ENCODE measurements at places on chromosomes 12 and 14.

- no peak for DNase-seq
Observed at GRCh38 chr12:44286336-44286735, 450.5 kb downstream of the TMEM117 start.

- no peak for DNase-seq
Observed at GRCh38 chr14:77601846-77602619, 14.4 kb downstream of the SPTLC2 start.

DNA sequence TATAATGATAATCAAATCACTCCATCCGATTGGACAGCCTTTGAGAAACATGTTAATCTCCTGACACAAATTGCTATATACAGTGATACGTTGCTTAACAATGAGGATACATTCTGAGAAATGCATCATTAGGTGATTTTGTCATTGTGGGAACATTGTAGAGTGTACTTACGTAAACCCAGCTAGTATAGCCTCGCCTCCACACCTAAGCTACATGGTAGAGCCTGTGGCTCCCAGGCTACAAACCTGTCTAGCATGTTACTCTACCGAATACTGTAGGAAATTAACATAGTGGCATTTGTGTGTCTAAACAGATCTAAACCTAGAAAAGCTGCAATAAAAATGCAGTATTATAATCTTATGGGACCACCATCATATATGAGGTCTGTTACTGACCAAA is 128.6 kb upstream of the PWP1 start:
- DNase-seq = no peak

DNA sequence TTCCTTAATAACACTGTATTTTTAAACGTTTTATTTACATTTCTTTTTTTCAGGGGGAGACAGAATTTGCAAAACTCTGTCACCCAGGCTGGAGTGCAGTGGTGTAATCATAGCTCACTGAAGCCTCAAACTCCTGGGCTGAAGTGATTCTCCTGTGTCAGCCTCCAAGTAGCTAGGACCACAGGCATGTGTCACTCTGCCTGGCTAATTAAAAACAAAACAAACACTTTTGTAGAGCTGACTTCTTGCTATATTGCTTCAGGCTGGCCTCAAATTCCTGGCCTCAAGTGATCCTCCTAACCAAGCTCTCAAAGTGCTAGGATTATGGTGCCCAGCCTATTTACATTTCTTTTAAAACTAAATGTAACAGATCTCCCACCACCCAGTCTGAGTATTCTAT is 12.7 kb downstream of the CPSF6 start:
- no peak for DNase-seq

GRCh38 chr14:34330846-34331245 is 131.2 kb downstream of the SPTSSA start:
- DNase-seq = no peak

- no peak for DNase-seq
Observed at GRCh38 chr12:42932936-42933335, 343.4 kb upstream of the PRICKLE1 start.

- no peak for DNase-seq
Observed at GRCh38 chr12:34341362-34341733, 319.1 kb downstream of the ALG10 start.

GRCh38 chr12:6604259-6605029 is 2.7 kb downstream of the CHD4 start:
- DNase-seq = no peak

DNA sequence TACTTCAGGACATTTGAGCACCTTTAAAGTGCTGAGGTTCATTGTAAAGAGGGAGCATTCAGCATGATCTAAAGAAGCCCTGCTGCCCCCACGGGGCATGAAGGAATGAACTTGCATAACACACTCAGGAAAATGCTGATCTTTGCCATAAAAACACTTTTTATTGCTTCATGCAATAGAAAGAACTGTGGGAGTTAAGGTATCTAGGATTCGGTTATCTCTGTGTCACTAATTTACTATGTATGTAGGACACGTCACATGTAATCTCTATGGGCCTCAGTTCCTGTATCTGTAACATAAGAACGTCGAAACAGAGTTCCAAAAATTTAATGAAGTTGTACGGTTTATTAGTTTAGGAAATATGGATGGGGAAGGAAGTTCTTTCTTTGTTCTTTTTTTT is 33.0 kb downstream of the BTBD7 start:
- DNase-seq = no peak

- no peak for DNase-seq
Observed at GRCh38 chr14:104181761-104182530, 43.6 kb downstream of the KIF26A start.

DNA sequence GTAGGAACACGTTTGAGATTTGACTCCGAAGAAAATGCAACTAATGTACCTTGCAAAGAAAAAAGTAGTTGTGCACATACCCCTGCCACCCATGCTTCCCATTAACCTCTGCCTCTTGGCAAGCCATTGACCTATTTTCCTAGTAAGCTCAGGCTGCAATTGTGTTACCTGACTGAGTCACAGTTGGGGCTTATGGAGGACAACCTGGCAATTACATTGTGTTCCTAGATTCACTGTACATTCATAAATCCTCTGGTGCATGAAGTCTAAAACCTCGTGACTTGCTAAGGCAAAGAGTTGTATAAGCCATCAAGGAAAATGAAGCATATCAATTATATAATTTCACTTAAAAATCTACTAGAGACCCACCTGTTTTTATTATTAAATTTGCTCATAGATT is 62.0 kb upstream of the DUSP6 start:
- no peak for DNase-seq

DNA sequence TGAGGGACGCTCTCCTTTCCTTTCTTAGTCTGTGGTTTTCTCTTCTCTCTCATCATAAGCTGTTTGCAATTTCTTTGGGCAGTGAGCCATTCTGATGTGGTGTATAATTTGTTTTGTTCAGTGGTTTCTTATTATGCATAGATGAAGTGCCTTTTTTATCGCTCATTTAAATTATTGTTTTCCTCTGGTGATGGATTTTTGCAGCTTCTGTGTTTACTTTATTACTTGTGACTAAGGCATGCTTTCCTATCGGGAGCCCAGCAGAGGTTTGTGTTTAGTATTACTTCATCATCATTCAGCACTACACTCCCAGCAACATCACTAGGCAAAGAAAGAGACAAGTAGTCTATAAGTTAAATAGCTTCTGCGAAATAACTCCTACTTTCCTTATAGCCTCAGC is 586.6 kb upstream of the NOVA1 start:
- no peak for DNase-seq

- no peak for DNase-seq
Observed at GRCh38 chr12:64633940-64634337, 23.6 kb downstream of the RASSF3 start.

DNA sequence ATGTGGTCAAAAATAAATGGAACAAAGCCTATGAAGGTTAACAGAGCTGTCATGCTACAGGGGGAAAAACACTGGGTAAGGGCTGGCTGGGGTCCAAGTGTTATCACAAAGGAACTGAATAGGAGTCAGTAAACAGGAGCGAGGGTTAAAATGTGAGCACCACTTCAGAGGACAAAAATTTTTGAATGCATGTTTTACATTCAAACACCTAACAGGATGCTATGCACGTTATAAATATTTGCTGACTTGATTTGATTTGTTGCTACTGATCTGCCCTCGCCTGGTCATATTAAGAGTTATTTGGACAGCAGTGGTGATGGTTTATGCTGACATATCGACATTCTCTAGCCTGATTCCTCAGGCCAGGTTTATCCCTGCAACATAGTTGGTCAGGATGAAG is 7.4 kb upstream of the KTN1 start:
- DNase-seq = no peak

DNA sequence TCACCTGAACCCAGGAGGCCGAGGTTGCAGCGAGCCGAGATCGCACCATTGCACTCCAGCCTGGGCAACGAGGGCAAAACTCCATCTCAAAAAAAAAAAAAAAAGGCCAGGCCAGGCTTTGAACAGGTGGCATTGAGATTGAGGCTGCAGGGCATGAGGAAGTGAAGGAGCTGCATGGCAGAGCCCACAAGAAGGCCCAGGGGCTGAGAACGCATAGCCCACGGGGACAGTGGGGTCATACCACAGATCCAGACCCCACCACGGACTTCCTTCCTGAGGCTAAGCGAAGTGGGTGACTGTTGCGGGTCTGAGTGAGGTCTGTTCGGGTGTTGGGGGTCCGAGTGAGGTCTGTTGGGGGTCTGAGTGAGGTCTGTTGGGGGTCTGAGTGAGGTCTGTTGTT is 7.8 kb downstream of the JAG2 start:
- no peak for DNase-seq

DNA sequence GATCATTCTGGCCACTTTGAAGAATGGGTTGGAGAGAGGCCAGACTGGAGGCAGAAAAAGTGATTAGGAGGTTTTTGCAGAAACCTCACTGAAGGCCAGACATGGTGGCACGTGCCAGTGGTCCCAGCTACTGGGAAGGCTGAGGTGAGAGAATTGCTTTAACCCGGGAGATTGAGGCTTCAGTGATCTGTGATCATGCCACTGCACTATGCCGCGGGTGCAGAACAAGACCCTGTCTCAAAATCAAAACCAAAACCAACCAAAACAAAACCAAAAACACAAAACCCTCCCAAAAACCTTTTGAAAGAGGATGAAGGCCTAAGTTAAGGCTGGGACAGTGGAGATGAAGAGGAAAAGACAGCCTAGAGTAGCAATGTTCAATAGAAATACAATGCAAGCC is 15.2 kb upstream of the CFAP54 start:
- no peak for DNase-seq

GRCh38 chr14:91946622-91947474 is 646 bp downstream of the FBLN5 start:
- DNase-seq = no peak

- no peak for DNase-seq
Observed at GRCh38 chr12:122350141-122350848, 72.2 kb downstream of the CLIP1 start.

DNA sequence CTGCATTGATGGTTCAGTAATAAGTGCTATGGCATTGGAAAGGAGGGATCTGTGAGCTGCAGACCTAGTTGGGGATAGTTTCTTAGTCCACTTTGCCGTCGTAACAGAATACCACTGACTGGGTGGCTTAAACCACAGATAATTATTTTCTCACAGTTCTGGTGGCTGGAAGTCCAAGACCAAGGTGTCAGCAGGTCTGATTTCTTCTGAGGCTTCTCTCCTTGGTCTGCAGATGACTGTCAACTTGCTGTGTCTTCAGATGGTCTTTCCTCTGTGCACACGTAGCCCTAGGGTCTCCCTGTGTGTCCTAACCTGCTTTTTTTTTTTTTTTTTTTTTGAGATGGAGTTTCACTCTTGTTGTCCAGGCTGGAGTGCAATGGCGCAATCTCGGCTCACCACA is 126.1 kb downstream of the MYRFL start:
- no peak for DNase-seq

- no peak for DNase-seq
Observed at GRCh38 chr12:26044007-26044394, 80.8 kb downstream of the BHLHE41 start.

DNA sequence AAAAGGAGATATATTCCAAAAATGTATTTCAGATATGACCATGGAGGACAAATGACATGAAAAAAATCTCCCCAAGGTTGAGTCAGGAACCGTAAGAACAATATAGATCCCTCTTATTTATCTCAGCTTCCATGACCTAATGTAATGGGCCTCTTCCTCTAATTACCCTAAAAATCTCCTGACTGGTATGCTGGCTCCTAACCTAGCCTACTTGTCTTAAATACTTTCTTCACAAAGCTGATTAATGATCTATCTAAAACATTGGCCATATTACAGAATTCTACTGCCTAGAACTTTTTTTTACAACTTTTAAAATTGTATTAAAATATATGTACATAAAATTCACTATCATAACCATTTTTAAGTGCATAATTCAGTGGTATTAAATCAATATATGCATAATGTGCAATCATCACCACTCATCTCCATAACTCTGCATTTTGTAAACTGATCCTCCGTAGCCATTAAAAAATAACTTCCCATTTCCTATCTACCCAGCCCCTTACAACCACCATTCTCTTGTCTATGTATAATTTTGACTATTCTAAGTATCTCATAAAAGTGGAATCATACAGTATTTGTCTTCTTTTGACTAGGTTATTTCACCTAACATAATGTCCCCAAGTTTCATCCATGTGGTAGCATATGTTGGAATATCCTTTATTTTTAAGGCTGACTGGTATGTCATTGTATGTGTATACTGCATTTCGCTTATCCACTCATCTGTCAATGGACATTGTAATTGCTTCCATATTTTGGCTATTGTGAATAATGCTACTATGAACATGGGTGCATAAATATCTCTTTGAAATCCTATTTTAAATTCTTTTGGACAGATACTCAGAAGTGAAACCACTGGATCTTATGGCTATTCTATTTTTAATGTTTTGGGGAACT is 464.6 kb downstream of the ADAMTS20 start:
- no peak for DNase-seq

DNA sequence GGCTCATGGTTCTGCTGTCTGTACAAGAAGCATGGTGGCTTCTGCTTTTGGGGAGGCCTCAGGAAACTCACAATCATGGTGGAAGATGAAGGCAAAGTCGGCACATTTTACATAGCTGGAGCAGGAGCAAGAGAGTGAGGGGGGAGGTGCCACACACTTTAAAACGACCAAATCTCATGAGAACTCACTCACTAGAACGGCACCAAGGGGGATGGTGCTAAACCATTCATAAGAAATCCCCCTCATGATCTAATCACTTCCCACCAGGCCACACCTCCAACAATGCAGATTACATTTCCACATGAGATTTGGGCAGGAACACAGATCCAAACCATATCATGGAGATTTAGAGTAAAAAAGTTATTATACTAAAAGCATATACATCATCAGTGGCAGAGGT is 13.6 kb upstream of the LEMD3 start:
- DNase-seq = no peak

GRCh38 chr12:62468397-62468796 is 1.8 kb downstream of the MON2 start:
- DNase-seq = no peak

DNA sequence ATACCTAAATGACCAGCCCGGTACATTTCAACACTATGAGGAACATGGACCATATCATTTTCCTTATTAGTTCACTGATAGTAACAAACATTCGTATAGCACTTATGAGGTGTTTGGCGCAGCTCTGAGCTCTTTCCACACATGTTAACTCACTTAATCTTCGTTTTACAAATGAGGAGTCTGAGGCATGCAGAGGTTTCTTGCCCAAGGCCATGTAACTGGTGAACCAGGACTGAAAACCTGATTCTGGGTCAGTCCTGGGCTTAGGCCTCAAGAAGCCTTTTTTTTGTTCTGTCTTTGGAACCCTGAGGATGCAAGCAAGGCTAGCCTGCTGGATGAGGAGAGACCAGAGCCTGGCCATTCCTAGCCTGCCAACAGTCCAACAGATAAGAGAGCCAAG is 55.0 kb downstream of the C14orf132 start:
- no peak for DNase-seq

GRCh38 chr14:75442642-75443041 is 14.8 kb downstream of the JDP2 start:
- DNase-seq = no peak

GRCh38 chr12:63752283-63752682 is 27.4 kb upstream of the RXYLT1 start:
- no peak for DNase-seq

- no peak for DNase-seq
Observed at GRCh38 chr12:77847680-77848431, 17.2 kb downstream of the NAV3 start.
